ENCODE measurements at places on chromosomes 5 and 9.

DNA sequence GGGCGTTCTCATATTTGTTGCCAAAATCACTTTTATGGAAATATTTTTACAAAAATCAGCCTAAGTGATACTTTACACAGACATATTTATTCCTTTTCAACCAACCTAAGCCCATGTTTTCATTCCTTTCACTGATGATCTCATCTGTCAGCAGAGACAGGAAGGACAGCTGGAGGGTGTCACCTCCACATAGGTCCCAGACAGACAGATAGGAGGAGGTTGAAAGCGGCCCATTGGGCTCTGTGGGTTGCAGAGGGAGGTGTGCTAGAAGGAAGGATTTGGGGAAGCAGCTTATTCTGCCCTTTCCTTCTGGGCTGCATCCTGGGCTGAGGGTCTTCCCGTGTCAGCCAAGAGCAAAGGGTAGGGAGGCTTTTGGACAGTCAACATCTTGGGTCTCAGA is 26.0 kb upstream of the SEMA4D start:
- DNase-seq, result no peak

DNA sequence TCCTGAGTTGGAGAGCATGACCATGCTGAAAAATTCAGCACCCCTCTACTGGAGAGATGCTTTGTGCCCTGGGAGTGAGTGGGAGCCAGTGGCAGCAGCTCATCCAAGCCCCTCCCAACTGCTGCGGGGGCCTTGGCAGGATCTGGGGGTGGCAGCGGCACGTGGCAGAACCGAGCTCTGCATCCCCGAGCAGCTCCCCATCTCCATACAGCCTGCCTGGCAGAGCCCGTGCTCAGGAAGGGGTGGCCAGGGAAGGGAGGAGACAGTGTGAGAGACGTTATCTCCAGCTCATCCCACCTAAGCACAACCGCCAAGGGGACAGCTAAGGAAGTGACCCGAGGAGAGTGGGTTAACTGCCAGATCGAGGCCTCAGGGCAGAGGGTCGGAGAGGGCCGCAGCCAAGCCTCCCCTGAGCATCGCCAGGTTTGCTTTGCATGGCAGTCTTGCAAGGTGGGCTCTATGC is 17.2 kb upstream of the DPM2 start:
- no peak for DNase-seq

DNA sequence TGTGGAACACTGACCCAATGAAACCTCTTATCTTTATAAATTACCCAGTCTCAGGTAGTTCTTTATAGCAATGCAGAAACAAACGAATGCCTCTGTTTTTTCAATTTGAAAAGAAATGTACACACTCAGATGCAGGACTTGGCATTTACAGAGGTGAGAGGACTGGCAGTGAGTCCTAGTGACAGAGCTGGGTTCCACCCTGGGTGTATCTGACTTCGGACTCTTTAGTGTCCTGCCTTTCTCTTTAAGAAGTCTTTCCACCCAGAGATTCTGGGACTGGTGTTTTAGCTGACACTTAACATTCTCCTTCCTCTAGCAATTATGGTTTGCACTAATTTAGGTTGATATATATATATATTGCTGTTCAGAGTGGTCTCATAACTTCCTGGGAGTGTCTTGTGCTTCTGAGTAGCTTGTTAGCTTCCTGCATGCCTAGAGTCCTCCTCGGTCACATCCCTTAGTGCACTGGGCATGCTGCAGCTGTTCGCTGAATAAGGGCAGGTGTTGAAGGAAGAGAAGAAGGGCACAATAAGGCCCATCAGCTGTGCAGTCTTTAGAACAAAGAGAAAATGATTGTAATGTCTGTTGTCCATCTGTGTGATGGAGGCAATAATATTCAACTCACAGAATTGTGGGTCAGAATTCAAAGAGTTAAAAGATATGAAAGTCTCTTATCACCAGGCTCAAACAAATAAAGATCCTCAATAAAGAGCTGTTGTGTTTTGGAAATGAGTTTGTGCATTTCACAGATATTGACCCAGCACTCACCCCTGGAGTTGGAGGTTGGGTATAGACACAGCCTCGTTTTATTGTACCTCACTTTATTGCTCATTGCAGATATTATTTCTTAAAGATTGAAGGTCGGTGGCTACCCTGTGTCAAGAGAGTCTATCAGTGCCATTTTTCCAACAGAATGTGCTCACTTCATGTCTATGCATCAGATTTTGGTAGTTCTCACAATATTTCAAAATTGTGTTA is 187.1 kb downstream of the TRIM32 start:
- DNase-seq, result no peak

GRCh38 chr5:42991404-42992087 is 48.6 kb downstream of the ANXA2R start:
- DNase-seq, result peak; percentile 31

DNA sequence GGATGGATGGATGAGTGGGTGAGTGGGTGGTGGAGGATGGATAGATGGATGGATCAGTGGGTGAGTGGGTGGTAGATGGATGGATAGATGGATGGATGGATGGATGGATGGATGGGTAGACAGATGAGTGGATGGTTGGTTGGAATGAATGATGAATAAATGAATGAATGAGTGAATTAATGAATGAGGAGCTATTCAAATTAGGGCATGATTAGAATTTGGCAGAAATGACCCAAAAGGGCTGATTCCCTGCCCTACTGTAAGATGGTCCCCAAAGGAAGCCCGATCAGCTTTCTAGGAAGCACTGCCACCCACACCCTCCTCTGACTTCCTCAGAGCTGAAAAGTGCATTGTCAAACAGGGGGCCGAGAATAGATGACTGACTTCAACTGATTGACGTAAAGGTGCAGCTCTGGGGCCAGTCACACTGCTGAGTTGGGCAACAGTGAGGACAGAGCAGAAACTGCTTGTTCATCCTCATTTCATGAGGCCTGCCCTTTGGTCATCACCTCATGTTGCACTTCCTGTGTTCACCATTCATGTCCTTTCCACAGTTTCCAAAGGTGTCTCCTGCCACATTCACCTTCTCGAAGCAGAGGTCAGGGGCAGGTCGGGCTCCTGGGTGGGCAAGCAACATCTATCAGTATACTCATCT is 34.3 kb downstream of the NIPAL4 start:
- DNase-seq, result no peak

DNA sequence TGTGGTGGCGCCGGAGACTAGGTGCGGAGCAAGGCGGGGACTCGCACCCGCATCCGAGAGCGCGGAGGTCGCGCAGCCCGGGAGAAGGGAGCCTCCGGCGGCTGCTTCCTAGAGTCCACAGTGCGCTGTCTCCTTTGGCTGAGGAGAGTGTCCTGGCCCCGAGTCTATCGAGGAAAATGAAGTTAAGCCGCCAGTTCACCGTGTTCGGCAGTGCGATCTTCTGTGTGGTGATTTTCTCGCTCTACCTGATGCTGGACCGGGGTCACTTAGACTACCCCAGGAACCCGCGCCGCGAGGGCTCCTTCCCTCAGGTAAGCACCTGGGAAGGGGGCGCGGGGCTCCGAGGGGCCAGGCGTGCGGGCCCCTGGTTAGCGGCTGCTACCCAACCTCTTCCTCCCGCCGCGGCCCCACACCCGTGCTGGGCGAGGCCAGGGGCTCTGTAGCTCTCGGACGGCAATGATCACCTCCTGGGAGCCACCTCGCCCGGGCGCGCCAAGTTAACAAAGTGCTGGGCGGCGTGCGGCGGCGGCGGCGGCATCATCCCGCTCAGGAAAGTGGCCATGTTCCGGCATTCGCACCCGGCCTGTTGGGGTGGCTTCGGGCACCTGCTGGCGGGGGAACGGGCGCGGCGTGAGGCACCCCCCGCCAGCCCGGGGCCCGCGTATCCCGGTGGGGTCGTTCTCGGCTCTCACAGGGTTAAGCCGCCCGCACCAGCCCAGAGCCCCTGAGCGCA is 681 bp downstream of the MAN2A1 start:
- DNase-seq, result peak; percentile 38

- DNase-seq, result peak; percentile 76
These were observed 3.5 kb upstream of the MSX2 start for GRCh38 chr5:174720612-174721529.

- DNase-seq, result no peak
These were observed 2.3 kb downstream of the DNLZ start for GRCh38 chr9:136361047-136361753.

- DNase-seq, result no peak
These were observed 183.7 kb upstream of the GNA14 start for GRCh38 chr9:77831781-77832180.

GRCh38 chr5:53871050-53871449 is 310.6 kb downstream of the NDUFS4 start:
- DNase-seq, result no peak

- DNase-seq, result no peak
These were observed 119.6 kb upstream of the FSTL4 start for GRCh38 chr5:133731951-133732350.

DNA sequence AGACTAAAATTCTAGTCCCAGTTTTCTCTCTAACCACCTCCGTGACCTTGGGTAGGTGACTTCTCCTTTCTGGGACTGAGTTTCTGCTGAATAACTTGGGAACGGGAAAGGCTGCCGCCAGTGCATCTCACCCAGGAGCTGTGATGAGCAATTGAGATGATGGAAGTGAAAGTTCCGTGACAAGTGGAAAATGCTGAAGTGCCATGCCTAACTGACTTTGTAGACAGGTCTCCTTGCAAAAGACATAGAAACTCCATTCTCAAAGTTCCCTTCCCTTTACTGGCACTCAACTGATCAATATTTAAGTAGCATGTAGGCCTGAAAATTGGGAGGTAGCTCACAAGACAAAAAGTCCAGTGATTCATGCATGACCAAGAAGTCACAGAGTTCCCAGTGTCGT is 6.3 kb upstream of the ADAM19 start:
- no peak for DNase-seq

GRCh38 chr5:147671365-147671764 is 111.2 kb downstream of the JAKMIP2 start:
- DNase-seq, result no peak

DNA sequence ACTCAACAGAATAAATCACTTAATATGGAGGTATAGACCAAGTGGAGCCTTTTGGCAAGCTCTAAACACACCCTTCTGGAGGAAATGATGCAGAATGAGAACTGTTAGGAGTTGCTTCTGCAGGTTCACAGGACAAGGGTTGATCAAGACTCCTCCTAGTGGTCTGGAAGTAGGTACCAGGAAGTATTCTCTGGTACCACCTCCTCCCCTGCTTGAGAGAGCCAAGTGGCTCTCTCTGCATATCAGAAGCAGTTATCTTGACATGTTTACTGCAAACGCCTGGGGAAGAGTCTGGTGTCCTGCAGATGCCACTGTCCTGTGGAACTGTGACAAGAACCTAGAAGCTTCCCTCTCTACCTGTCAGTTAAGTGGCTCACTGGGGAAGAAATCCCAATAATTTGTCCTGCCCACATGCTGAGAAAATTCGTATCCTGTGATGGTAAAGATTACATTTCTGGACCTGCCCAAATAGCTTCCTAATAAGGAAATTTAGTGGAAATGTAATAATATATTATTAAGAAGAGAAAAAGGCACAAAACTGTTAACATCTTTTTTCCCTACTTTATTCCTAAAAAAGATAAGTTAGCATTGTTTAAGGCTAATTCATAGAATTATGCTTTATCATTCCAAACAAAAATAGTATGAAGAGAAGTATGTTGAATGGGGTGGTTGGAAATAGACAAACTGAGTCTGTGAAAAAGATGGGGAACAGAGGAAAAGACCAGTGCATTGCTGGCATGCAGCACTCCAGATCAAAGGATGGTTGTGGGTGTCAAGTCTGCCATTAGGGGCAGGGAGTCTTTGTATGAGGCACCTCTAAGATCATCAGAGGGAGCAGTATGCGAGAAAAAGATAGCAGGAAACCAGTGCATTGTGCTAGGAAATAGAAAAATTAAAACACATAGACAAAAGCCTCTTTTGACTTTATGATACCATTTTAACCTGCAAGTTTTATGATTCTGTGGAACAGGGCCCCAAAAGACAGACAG is 118.8 kb downstream of the CDC42SE2 start:
- peak; percentile 12 for DNase-seq

DNA sequence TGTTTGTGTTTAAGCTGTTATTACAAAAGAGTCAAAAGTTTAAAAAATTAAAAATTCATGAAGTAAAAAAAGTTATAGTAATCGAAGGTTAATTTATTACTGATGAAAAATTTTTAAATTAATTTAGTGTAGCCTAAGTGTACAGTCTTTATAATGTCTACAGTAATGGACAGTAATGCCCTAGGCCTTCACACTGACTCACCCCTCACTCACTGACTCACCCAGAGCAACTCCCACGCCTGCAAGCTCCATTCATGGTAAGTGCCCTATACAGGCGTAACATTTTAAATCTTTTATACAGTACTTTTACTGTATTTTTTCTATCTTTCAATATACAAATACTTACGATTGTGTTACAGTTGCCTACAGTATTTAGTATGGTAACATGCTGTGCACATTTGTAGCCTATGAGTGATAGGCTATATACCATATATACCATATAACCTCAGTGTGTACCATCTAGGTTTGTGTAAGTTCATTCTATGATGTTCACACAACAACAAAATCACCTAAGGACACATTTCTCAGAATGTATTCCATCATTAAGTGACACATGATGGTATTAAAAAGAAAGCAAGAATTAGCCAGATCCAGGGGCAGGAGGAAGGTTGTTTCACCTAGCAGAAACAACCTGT is 40.1 kb downstream of the DCAF10 start:
- no peak for DNase-seq

DNA sequence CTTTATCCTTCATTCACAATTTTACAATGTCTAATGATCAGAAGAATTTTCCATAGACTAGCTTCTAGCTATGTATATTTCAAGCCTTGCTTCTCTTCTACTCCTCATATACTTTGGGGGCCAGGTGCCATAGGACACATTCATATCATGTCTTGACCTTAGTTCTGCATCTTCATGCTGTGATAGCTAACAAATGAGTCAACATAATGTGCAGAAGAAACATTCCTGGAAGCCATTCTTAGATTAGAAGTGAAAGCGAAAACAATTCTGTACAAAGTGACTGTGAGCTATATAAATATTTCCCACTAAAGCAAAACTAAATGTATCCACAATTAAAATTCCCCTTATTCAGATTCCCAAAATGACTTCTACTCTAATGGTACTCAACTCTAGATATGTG is 320.2 kb upstream of the NREP start:
- DNase-seq, result no peak

DNA sequence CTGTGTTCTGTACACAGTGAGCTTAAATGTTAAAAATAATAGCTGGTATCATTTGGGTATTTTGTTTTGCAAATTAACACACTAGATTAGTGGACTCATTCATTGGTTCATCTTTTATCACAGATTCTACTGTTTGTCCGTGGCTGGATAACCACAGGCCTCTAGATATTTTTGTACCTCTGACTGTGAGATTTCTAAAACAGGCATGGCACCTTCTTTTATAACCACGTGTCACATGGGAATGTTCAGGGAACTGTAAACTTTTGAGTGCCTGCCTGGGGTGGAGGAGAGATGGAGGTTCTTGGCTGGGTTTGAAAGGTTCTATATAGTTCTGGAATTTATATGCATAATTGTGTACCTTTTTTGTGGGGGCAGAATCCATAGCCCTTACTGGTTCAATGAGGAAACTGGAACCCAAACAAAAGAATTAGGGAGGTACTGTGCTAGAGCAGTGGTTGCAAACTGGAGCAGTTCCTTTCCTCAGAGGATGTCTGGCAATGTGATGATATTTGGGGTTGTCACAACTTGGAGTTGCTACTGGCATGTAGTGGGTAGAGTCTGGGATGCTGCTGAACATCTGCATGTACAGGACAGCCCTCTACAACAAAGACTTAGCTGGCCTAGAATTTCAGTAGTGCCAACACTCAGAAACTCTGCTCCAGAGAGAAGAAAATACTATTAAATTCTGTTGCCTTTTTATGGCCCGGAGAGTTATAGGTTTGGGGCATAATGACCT is 16.9 kb downstream of the TLE4 start:
- DNase-seq, result no peak

Measured in WTC11 (cell line).